NCI-H1694 (cell line): ENCODE measurements at places on chromosomes 1 and 21.

DNA sequence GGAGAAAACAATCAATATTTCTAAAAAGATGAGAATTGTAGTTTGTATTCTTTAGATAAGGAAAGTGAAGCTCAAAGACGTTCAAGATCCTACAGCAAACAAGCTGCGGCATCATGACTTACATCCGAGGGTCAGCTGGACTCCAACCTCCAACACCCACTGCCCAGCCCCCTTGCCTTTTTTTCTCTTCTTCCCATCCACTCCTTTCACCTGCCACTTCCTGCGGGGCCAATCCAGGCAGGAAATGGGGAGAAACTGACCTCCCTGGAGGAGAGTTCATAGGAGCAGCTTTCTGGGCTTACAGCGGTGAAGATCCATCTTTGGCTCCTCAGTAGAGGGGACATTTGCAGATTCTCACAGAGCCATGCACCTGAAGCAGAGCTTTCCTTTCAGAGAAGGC lies 361.5 kb downstream of the PTPRU start:
- DNase-seq: no peak

DNA sequence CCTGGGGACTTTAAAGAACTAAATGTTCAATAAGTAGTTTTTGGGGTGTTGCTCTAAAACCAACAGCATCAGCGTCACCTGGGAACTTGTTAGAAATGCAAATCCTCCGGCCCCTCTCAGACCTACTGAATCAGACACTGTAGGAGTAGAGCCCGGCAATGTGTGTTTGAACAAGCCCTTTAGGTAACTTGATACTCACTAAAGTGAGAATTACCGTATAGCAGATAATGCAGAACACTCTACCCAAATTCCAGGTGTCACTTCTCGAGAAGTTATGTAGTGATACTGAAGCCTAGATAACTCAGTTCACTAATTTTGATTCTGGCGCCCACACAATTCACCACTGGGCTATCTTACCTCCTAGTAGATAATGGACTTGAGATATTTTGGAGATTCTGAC lies 3.7 kb upstream of the DPT start:
- no peak for DNase-seq

- no peak for DNase-seq
These were observed 2.9 kb downstream of the SDCCAG8 start for GRCh38 chr1:243258731-243259130.

DNA sequence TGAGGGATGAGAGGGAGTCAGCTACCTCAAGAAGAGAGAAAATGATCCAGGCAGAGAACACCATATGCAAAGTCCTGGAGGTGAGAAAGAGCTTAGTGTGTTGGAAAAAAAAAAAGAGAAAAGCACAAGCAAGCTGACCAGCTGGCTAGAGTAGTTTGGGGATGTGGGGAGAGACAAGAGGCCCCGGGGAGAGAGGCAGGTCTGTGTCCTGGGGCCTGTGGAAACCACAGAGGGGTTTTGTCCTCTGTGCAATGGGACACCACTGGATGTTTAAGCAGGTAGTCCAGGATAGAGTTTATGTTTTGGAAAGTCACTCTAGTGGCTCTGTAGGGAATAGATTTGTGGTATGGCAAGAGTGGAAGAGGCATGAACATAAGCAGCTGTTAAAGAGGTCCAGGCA lies 14.4 kb upstream of the CHI3L1 start:
- no peak for DNase-seq

- DNase-seq: no peak
These were observed 16.6 kb downstream of the AK4 start for GRCh38 chr1:65164633-65165032.

GRCh38 chr1:95558791-95559190 lies 324.8 kb downstream of the RWDD3 start:
- DNase-seq: no peak

GRCh38 chr1:234571702-234572101 lies 38.3 kb downstream of the IRF2BP2 start:
- DNase-seq: no peak
